ENCODE measurements at places on chromosomes 5 and 9.

DNA sequence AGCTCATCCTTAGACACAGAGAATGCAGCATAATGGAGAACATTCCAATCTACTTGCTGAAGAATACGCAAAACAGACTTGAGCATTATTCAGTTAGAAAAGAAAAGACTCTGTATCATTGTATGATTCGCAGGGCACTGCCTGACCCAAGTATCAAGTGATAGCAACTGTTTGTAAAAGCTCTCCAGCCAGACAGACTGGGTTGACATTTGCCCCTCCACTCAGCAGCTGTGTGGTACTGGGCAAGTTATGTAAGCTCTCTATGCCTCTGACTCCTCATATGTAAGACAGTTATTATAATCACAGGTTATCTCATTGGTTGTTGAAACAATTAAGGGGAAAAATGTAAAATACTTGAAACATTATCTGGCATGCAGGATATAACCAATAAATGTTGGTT, 505.0 kb downstream of the ELAVL2 start:
- no peak for DNase-seq

- DNase-seq: no peak
These were observed 218.2 kb downstream of the ARHGEF28 start for GRCh38 chr5:73844165-73844564.

GRCh38 chr5:179376701-179377420, 31.6 kb upstream of the ADAMTS2 start:
- DNase-seq: no peak

DNA sequence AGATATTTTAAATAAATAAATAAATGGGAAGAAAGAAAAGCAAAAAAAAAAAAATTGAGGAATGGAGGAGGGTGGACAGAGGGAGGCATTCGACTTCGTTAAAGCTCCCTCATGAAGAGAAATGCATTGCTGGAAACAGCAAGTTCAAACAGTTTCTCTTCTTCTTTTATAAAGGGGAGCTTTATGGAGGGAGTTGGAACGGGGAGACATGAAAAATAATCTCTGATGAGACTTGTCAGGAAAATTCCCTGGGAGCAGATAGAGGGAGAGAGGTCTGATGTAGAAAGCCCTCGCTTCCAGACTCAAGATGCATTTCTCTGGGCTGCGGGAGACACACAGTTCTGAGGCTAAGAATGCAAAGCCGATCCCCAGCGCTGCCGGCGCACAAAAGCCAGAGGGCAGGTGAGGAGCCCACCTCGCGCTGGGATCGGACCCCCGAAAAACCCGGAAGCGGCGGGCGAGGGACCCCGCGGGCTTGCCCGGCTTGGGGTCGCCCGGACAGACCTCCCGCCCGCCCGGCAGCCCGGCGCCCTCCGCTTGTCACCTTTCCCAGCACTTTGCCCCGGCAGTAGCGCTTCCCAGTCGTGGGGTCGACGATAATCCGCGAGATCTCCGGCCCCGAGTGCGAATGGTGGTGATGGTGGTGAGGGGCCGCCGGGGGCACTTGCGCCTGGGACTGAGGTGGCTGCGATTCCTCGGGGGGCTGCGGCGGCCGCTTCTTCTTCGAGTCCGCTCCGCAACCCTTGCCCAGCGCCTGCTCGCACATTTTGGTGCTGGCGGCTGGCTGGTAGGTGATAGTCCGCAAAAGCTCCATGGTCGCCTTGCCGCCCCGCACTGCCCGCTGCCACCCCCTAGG, 512 bp downstream of the PLK2 start:
- peak; percentile 12 for DNase-seq

DNA sequence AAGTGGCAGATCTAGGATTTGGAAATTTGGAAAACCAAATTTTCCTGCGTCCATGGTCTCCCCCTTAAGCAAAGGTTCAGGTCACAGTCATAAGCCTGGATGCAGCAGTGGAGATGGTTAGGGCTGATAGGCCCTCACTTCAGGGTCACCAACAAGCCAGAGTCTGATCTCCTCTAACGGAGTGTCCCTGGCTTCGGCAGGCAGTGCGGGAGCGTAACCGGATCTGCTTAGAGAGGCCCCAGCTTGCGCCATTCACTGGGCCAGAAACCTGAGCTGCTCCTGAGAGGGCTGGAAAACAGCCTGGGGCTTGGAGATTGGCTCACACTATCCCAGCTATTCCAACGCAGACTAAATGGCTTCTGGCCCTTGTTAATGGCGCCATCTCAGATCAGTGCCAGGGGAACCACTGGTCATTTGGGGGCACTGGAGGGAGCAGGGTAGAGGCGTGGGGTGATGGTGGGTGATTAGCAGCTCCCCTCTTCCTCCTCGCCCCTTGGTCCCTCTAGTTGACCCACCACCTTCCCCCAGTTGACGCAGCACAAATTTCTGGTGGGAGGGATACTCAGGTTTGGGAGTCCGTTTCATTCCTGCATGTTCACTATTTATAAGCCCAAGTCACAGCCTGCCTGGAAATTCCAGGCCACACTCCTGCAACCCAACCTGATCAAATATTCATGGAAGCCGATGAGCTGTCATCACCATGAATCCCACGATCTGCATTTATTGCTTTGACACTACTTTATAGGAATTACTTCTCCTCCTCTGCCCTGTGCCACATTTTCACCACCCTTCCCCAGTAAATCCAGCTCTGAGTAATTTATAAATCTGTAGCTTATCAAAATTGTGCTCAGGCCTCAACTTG, 134.6 kb upstream of the CPEB4 start:
- no peak for DNase-seq

DNA sequence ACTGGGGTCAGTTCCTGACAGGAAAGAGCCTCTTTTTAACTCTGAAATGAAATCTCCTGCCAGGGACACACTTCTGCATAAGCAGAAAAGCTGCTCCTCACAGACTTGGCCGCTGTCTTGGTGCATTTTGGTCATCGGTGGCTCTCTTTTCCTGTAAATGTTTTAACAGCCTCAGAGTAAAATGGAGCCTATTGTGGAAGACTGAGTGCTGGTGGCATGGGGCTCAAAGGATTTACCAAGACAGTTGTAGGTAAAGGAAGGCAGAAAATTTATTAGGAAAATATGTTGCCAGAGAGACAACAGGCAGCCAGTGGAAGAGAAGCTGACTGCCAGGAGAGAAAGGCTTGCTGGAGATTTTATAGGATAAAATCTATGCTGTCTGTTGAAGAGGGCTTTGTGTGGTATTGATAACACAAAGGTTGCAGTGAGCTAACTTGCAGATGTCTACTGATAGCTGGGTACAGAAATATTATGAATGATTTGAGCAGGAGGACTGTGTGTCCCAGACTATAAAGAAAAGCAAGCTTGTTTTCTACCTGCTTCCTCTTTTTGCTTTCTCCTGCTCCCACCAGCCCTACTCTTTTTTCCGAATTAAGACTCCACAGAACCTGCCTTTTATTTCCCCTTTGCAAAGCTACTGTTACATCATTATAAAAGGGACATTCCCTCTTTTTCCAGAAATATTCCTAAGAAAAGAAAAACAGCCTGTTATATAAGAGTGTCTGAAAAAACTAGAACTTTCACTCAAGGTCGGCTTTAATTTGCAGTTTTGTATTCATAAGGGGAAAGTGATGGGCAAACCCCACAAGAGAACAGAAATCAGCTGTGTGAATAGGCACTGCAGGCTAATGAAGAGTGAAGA, 27.9 kb upstream of the IFNA14 start:
- no peak for DNase-seq

DNA sequence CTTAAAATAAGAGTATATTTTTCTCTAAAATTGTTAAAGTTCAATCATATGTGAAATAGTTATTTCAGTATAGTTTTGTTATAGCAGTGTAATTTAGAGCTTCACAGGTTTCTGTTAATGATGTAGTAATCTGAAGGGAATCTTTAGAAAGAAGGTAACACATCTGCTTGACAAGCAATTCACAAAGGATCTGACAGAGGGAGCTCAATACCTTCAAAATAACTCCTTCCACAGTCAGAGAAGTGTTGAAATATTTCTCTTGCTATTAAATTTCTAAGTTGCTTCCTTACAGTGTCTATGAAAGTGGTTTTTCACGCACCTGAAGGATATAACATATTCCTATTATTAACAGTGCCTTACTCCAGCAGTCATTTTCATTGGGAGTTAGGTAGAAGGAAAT, 44.9 kb downstream of the SLC25A51 start:
- no peak for DNase-seq

DNA sequence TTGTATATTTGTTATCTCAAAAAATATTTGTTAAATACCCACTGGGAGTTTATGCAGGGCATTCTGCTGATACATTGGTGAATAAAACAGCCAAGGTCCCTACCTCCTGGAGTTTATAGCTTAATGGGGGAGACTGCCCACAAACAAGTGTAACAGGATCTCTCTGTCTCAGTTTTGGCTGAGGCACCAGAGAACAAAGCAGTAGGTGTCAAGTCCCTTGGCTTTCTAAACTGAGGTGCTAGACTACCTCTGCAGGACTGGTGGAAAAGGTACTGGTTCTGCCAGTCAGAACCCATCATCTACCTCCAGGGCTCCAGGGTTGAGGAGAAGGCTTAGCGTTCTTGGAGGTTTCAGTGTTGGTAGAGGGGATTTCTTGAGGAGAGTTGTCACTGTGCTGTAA, 188.4 kb upstream of the ELL2 start:
- no peak for DNase-seq

DNA sequence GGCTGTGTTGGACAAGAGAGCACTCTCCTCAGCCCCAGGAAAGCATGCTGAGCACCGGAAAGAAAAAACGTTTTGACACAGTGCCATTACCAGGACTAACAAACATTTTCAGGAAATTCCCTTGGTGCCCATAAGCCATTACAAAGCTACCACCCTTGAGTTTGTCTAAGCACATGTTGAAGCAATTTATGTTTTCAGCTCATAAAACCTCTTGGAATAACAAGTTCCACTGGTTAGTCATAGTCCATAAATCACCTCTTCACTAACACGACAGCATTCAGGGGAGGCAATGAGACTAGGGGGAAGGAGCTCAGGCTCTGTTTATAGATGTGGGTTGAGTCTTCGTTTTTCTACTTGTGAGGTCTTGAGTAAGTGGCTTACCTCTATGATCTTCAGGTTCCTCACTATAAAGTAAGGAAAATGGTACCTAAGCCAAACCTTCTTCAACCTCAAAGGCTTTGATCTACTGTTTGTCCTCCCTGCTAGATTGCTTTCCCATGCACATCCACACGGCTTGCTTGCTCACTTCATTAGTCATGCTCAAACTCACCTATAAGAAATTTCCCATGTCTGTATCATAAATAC, 65.4 kb downstream of the DRD1 start:
- DNase-seq: no peak

- DNase-seq: no peak
These were observed 1146.7 kb downstream of the CDH9 start for GRCh38 chr5:25891691-25892090.

DNA sequence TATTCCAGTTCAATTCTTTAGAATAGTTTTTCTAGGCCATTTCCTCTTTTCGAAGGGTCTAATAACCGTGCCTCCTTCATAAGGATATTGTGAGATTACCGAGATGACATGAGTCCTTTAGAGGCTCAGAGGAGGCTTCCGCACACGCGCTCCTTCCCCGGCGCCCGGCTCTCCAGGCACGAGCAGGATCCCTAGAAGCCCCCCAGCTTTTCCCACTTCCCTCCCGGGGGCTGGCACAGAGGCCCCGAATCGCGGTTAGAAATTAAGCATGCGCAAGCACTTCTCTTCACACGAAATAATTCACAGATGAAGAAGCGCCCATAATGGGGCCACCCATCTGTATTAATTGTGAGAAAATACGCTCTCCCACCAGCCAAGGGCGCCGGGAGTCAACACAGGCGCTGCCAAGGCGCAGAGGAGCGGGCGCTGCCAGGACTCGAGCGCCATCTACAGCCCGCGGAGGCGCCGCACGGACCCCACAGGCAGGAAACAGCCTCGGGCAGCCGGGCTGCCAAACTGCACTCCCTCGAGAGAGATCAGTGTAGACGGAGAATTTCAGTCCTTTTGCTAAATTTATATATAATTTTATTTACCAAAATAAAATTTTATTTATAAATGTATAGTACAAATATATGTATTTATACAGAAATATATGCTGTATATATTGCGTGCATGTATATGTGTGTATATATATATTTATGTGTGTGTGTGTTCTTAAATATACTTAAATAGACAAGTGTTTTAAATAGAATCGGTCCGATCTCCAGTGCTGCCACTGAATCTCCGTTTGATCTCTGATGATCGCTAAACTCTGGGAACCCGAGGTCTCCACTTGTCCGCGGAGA, 258.1 kb upstream of the NFIL3 start:
- peak; percentile 4 for DNase-seq

- DNase-seq: no peak
These were observed 57.5 kb upstream of the NCS1 start for GRCh38 chr9:130114741-130115140.

DNA sequence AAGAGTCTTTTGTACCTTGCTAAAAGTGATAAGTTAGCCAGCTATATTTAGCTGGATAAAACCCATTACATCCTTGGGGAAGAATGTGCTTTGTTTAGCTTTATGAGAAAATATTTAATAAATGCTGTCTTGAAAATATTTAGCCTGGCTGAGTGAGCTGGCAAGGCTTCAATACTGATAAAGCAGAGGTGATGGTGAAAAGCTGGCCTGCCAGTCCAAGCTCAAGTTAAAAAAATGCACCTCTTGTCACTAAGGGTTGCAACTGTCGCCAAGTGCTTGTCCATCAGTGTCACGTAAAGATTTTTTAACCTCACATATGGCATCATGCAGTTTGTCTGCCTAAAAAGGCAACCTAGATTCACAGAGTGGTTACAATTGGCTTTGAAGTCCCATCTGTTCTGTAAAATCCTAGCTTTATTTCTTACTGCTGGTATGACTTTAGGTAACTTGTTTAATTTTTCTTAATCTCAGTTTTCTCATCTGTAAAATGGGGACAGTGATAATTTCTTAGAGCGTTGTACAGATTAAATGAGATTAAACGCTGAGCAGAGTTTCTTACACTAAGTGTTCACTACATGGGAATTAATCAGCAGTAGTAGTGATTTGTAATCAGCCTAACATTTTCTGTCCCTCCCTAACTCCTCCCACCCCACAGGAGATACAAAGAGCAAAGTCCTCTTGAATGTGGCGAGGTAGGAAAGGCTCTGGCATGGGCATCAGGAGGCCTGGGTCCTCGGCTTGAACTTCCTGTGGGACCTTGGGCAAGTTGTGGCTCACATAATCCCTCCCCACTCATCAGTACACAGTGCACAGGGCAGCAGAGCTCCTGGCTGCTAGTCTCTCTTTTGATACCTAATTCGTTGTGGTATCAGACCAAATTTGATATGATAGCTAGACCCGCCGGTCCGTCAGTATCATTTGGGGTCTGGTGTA, 48.7 kb downstream of the PIK3R1 start:
- DNase-seq: no peak

DNA sequence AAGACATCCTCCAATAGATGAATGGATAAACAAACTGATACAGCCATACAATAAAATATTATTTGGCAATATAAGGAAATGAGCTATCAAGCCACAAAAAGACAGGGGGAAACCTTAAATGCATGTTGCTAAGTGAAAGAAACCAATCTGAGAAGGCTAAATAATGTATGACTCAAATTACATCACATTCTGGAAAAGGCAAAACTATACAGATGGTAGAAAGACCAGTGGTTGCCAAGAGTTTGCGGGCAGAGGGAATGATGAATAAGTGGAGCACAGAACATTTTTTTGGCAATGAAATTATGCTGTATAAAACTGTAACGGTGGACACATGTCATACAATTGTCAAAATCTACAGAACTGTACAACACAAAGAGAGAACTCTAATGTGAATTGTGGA, 63.3 kb downstream of the CSF2 start:
- no peak for DNase-seq

All from smooth muscle cell of the brain vasculature (primary cell).